Hematopoietic multipotent progenitor cell treated with erythropoietin and hydrocortisone succinate and interleukin-3 and kit ligand, for 4 days (in vitro differentiated cells): ENCODE measurements at places on chromosomes 12 and 14.

- DNase-seq: no peak
Measured at GRCh38 chr14:87705439-87705896, 287.5 kb downstream of the GALC start.

- DNase-seq: no peak
Measured at GRCh38 chr14:64848239-64848638, 31.5 kb downstream of the SPTB start.

DNA sequence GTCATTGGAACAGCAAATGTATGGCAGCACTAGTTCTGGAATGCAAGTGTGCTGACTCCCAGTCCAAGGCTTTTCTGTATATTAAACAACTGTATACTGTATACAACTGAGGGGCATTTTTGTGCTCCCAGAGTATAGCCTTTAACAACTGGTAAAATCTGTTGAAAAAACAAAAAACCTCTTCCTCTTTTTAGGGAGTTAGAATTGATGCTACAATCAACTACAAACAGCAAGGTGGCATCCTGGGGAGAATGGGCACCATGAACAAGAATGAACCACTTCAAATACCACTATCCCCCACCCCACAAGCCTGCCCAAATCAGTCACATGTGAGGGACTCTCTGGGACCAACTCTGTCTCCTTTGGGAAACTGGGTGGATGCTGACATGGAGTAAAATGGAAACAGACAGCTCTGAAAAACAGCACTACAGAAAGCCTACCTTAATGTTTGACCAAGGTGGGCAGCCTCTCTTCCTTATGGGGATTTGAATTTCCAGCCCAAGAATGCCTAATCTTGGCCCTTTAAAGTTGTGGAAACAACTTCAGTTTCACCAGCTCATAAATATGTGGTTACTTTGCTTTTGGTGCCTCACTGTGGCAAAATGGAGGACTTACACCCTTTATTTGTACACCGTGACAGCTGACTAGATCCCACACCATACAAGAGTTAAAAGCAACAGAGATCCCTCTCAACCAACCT, 7.5 kb downstream of the VTI1B start:
- peak; percentile 82 for DNase-seq

- DNase-seq: no peak
Measured at GRCh38 chr12:7093892-7094291, 1.6 kb upstream of the C1R start.

- no peak for DNase-seq
Measured at GRCh38 chr12:49646871-49647654, 23.7 kb downstream of the PRPF40B start.

GRCh38 chr12:38431921-38432320, 115.3 kb downstream of the ALG10B start:
- DNase-seq: no peak

GRCh38 chr12:123995023-123995748, 22.2 kb downstream of the ZNF664 start:
- no peak for DNase-seq

DNA sequence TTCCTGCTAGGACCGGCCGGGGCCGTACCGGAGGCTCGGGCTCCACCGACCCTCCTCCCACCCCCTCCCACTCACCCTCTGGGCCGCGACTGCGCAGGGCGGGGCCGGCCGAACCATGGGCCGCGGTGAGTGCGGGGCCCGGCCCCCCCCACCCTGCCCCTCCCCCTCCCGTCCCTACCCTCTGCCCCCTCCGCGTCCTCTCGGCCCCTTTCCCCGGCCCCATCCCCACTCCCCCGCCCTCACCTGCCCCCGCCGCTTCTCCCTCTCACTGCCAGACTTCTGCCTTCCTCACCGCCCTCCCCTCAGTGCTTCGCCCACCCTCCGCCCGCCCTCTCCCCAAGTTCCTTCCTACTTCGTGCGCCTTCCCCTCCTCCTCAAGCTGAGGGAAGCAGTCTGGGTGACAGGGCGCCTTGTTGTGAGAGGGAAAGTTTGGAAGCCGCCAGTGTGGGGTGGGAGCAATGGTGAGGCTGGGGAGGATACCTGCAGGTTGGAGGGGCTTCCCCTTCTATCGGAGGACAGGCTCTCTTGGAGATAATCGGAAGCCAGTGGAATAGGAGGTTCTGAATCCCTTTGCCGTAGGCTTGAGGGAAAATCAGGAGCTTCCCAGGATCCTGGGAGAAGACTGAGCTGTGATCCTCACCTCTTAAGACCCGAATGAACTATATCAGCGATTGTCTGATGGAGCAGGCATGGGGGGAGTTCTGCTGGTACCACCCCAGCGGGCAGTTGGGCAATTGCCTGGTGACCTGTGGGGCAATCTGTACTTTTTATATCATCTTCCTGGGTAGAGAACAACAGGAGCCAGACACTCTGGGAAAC, 472 bp downstream of the MBD6 start:
- peak; percentile 87 for DNase-seq

- DNase-seq: peak; percentile 16
Measured at GRCh38 chr14:54025661-54026060, 69.0 kb upstream of the BMP4 start.

- peak; percentile 69 for DNase-seq
Measured at GRCh38 chr12:12717586-12718380, 615 bp downstream of the CDKN1B start.

GRCh38 chr12:10354071-10354470, 35.8 kb downstream of the KLRK1 start:
- no peak for DNase-seq

- DNase-seq: peak; percentile 45
Measured at GRCh38 chr12:70919597-70920035, 922 bp downstream of the PTPRR start.

DNA sequence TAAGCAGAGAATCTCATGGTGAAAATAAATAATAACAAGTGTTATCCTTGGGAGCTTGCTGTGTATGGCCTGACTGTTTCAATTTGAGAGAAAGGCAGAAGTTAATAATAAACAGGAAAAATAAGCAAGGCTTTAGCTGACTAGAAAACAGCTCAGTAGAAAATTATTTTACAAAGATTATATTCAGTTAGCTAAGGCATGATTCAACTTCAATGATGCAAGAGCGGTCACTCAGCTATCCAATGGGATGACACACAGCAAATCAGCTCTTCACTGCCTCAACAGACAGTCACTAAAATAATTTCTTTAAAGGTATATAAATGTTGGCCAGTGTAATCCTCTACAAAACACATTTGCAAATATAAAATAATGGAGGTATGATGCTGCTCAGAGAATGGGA, 18.6 kb downstream of the GSTZ1 start:
- no peak for DNase-seq

DNA sequence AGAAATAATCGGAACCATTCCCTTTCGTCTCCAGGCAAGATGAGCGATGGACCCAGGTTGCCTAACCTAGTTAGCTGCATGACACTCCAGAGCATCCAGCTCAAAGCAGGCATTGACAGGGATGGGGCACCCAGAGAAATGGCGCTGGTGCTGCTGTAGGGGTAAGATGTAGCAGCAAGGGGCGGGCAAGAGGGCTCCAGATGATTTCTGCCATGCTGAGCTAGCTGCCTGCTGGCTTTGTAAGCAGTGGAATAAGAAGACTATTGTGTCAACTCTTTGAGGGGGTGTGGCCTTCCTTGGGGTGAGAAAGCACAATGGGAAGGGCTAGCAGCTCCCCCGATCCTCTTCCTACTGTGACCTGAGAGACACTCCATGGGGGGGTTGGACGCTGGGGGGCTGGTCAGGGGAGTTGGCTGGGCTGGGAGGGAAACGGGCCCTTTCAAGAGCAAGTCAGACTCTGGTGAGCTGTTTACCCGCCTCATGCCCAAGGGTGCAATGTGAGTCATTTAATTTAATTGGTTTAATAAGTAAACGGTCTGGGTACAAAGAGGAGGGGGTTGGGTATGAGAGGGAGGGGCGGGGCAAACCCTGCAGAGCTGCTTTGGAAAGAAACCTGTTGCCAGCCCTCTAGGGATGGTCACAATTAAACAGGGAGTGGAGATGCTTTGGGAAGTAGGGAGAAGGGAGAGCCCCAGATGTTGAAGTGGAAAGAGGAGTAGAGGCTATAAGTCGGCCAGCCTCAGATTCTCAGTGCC, 50.5 kb downstream of the B4GALNT3 start:
- DNase-seq: no peak

- no peak for DNase-seq
Measured at GRCh38 chr12:29818916-29819623, 35.3 kb upstream of the TMTC1 start.

DNA sequence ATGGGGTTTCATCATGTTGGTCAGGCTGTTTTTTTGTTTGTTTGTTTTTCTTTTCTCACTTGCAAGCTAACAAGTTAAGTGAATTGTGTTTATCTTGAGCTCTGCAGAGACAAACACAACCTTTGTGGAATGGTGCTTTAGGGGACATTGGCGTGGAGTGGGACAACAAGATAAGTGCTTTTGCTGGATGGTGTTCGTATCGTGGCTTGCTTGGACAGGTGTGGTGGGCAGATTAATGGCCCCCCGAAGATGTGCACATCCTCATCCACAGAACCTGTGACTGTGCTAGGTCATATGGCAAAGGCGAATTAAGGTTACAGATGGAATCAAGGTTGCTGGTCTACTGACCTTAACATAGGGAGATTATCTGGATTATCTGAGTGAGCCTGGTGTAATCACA, 7.0 kb downstream of the MLXIP start:
- DNase-seq: peak; percentile 67

- DNase-seq: no peak
Measured at GRCh38 chr14:106507354-106507753, 981.0 kb downstream of the TMEM121 start.
